ENCODE measurements at places on chromosomes 6 and 20.

GRCh38 chr6:159934181-159934580 lies 34.7 kb upstream of the IGF2R start:
- no peak for DNase-seq

GRCh38 chr20:32597714-32598113 lies 12.6 kb upstream of the NOL4L start:
- no peak for DNase-seq

- no peak for DNase-seq
Measured at GRCh38 chr6:14921170-14921569, 324.7 kb upstream of the JARID2 start.

- DNase-seq, result no peak
Measured at GRCh38 chr6:53928641-53929040, 133.8 kb downstream of the LRRC1 start.

- DNase-seq, result no peak
Measured at GRCh38 chr20:5140195-5140594, 13.4 kb downstream of the CDS2 start.

- no peak for DNase-seq
Measured at GRCh38 chr6:31368461-31368860, 11.5 kb upstream of the HLA-B start.

- DNase-seq, result no peak
Measured at GRCh38 chr6:75566137-75566767, 35.4 kb upstream of the SENP6 start.

DNA sequence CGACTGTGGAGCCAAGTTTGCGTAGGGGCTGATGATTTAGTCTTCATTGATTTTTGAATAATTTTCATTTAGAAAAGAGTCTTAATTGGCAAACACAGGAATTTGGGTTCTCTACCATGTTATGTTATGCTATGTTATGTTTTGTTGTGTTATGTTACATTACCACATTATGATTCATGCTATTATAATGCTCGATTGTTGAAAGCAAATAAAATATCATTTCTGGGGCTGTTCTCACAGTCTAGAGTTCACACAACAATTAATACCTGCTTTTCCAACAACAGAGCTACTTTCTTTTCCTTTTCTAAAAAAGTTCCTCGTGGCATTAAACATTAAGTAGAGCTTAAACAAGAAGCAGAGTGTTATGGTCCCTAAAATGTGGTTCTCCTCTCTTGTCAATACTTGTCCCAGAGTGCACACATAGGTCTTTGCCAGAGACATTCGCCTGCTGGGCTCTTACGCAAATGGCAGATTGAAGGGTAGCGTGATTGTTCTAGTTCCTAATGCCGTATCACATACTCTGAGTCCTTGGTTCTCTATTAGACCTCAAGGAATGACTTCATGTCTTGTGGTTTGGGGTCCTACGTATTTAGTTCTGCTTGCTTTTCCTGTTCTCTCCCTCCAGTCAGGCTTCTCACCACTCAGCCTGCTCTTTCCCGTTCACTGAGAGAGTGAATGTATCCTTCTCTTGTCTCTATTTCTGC lies 370.3 kb downstream of the CD109 start:
- no peak for DNase-seq

DNA sequence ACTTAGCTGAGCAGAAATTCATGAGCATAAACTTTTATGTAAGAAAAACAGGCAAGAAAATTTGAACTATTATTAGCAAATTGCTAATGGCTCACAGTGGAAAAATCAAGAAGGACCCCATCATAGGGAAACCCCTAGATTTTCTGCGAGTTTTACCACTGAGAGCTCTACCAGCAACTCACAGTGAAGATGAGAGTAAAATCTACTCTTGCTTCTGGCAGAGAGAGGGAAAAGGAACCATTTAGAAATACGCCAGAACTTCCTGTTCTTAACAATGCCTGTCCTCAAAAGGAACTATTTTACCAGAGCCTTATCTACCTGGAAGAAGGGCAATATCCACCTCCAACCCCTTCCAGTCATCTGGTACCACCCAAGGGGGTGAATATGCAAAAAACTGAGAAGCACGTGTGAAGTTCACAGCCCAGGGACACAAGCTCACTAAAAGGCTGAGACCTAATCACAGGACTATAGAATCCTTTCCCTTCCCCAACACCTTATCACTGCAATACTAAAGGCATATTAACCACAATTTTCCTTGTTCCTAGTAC lies 34.4 kb upstream of the ASF1A start:
- no peak for DNase-seq

GRCh38 chr6:106120006-106120405 lies 33.9 kb downstream of the PRDM1 start:
- DNase-seq, result no peak

DNA sequence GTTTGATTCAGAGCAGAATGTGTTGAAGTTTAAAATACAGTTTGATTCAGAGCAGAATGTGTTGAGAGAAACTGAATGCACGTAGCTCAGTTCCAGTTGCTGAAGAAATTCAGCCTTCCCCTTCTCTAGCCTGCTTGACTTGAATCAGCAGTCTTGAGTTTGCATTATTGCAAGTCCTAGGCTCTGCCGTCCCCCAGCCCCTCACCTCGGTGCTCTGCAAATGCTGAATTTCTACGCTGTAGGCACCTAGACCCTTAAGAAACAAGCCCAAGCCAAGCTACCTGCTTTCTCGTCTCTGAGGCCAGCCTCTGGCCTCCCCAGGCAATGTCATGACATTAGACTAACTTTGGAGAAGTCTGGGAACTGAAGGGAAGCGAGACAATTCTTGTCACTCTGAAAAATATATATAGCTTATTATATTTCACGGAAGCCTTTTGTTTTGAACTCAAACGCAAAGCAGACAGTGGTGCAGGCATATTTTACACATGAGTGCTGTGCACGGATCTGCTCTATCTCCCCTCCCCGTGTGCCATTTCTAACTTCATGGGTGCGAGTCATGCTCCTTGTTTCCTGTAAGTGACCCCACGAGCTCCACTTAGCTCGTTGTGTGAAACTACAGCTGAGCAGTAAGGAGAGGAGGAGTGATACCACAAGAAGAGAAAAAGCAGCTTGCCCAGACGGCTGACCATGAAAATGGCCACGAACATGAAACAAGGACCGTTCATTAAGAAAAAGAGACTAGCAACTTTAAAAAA lies 71.4 kb upstream of the DUSP22 start:
- no peak for DNase-seq

DNA sequence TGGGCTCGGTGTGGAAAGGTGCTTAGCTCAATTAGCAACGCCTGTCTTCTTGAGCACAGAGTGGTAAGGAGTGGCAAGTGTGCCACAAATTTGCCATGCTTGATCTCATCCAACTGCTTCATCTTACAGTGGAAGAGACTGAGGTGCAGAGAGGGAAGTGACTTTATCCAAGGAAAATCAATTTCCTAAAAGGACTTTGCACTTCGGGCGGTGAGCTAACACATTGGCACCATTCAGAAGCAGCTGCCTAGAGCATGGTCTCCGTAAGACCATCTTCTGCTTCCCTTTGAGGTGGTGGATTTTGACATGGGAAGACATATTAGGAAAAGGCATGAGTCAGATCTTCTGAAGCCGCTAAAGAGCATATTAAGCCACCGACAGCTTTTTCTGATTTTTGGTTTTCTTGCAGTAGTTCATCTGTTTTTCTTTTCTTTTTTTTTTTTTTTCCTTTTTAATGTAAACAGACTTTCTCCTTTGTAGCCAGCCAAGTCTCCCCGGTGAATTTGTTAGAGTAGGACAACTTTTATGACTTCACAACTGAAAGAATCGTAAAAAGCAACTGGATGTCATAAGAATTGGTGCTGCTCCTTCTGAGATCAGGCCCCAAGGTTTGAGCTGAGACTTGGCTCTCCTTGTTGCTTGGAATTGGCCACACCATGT lies 273.2 kb downstream of the CDC5L start:
- DNase-seq, result no peak

- DNase-seq, result no peak
Measured at GRCh38 chr20:40275738-40276137, 413.3 kb downstream of the MAFB start.

DNA sequence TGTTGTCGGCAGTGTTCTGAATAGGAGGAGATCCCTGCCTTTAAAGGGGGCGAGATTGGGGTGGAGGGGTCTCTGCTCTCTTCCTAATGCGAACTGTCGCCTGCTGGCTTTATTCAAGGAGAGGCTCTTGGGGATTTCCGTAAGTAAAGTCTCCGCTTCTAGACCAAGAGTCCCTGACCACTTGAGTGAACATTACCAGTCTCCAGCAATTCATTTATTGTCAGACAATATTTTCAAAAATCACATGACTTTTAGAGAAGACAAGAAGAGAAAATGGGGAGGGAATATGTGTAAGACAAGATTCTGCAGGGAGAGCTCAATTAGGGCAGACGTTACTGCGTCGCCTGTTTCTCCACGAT lies 21.2 kb downstream of the POM121L2 start:
- DNase-seq, result no peak

DNA sequence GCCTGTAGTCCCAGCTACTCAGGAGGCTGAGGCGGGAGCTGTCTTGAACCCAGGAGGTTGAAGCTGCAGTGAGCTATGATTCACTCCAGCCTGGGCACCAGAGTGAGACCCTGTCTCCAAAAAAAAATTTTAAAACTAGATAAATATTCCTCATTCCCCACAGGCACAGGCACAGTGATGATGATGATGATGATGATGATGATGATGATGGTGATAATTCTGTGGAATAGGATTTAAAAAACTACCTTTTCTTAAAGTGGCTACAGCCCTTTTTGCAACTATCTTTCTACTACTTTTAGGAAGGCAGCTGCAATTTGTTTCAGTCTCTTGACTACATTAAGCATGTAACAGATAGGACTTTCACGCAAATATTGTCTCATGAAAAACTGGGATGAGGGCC lies 76.6 kb upstream of the SCAF8 start:
- no peak for DNase-seq

DNA sequence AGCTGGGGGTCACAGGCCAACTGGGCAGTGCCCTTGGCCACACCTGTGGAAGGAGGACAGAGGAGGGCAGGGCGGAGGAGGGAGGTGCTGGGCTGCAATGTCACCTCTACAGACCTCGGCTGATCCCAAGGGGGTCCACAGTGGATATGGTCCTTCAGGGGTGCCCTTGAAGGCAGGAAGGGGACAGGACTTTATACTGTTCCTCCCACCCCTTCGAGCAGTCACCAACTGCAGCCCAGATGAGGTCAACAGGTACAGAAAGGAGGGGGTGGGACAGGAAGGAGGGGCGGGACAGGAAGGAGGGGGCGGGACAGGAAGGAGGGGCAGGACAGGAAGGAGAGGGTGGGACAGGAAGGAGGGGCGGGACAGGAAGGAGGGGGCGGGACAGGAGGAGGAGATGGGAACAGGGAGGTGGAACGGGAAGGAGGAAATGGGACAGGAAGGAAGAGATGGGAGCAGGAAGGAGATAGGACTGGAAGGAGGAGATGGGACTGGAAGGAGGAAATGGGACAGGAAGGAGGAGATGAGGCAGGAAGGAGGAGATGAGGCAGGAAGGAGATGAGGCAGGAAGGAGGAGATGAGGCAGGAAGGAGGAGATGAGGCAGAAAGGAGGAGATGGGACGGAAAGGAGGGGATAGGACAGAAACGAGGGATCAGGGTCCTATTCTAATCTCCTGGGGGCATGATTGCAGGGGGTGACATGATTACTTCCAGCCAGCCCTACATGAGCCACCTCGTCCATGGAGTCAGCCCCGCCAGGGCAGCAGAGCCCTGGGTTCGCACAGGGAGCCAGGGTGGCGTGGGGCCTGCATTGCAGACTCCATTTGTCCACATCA lies 19.4 kb upstream of the MRGBP start:
- DNase-seq, result no peak

GRCh38 chr6:83098589-83098988 lies 31.1 kb downstream of the DOP1A start:
- no peak for DNase-seq

- no peak for DNase-seq
Measured at GRCh38 chr6:33192671-33193602, 670 bp upstream of the COL11A2 start.

GRCh38 chr6:8180327-8181159 lies 78.2 kb upstream of the EEF1E1 start:
- DNase-seq, result no peak

DNA sequence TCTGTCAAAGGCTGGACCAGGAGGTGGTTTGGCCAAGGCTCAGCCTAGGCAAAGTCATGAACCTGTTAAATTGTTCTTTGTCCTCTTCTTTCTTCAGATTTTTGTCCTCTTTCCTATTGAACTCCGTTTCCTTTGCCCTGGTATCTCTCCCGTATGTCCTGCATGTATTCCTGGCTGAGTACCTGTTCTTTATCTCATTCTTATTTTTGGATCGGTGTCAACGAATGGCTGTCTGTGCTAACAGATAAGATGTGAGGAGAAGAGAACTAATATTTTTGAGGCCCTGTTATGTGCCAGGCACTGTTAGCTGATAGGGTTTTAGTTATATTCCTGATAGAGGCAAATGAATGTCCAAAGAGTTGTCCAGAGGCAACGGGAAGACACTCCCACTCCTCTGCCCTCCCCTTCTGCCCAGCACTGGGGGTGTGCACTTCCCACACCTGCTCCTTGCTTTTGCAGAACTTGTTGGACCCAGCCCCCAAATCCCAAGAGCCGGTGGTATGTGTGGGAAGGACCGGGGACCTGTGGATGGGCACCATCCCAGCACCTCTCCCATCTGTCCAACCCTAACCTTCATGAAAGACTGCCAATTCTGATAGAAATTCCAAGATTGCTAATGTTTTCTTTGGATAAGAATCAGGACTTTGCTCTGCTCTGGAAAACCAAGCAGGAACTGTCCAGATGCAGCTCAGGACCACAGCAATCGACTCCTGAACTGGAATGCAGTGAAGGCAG lies 20.6 kb downstream of the MMP24OS start:
- no peak for DNase-seq

- no peak for DNase-seq
Measured at GRCh38 chr6:33595001-33595846, 15.1 kb upstream of the BAK1 start.

- no peak for DNase-seq
Measured at GRCh38 chr6:39249278-39249677, 20.0 kb upstream of the KCNK5 start.

GRCh38 chr6:835476-836160 lies 142.7 kb upstream of the EXOC2 start:
- no peak for DNase-seq

GRCh38 chr6:110645685-110646418 lies 169.4 kb downstream of the CDK19 start:
- DNase-seq, result no peak

DNA sequence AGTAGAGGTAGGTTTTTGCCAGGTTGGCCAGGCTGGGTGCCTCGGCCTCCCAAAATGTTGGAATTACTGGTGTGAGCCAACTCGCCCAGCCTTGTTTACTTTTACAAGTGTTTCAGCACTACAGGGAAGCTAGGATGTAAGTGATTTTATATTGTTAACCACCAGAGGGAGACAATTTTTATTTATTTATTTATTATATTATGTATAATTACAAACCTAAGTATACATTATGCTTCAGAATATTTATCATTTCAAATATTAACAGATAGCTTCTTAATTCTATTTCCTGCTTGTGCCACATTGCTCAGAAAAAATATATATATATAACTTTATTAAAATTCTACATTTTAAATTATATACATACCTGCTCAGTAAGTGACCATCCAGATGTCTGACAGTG lies 9.8 kb downstream of the MMUT start:
- no peak for DNase-seq

DNA sequence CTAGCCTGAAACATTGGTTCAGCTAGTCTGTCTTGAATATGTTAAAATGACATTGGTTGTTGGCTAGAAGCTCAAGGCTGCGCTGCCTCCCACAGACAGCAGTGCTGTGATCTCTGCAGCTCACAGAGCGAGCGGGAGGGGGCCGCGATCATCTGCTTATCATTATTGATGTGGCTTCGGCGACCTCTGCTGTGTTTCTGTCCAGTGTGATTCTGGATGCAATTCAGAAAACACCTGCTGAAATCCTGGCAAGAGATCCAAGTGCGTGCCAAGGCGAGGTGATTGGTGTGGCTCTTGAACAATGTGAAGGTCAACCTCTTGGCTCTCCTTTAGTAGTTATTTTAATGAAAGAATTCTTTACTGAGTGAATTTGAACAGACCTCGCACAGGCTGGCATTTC lies 142.3 kb upstream of the SASH1 start:
- peak; percentile 35 for DNase-seq

Data from glutamatergic neuron (in vitro differentiated cells).